Aorta (tissue), 5 donors: ENCODE measurements at places on chromosomes 6 and 20. TPM values are rescaled to one million over a fixed set of nuclear protein-coding genes. Genes with fewer than 3 reads are reported as not detected.

The PDE10A gene
- 8.7 TPM for total RNA-seq

The ZDHHC14 gene
- 17.8 TPM for total RNA-seq

The PDYN gene
- not detected for total RNA-seq

The EPPIN gene
- not detected for total RNA-seq

The NKX2-4 gene
- not detected for total RNA-seq

DNA sequence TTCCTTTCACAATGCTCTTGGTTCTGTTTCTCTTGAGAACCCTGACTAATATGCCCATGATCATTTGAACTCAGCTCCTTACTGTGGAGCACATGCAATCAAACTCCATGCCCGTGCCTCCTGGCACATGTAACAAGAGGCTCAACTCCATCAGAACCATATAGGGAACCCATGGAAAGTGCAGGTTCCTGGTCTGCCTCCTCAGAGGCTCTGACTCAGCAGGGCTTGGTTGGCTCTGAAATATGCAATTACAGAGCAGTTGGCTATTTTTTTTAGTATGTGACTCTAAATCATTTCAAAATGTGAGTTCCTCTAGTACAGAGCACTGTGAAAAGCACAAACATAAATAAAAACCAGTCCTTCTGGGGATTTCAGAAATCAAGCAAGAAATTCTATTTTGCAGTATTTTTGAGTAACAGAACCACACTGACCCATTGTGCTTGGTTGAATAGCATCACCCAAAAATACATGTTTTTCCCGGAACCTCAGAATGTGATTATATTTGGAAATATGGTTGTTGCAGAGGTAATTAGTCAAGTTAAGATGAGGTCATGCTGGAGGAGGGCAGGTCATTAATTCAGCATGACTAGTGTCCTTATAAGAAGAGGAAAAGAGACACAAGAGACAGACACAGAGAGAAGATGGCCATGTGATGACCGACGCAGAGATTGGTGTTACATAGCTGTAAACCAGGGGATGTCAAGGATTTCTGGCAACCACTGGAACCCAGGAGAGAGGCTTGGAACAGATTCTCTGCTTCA, 13.2 kb upstream of the MAP3K4 start:
- DNase-seq = no peak

DNA sequence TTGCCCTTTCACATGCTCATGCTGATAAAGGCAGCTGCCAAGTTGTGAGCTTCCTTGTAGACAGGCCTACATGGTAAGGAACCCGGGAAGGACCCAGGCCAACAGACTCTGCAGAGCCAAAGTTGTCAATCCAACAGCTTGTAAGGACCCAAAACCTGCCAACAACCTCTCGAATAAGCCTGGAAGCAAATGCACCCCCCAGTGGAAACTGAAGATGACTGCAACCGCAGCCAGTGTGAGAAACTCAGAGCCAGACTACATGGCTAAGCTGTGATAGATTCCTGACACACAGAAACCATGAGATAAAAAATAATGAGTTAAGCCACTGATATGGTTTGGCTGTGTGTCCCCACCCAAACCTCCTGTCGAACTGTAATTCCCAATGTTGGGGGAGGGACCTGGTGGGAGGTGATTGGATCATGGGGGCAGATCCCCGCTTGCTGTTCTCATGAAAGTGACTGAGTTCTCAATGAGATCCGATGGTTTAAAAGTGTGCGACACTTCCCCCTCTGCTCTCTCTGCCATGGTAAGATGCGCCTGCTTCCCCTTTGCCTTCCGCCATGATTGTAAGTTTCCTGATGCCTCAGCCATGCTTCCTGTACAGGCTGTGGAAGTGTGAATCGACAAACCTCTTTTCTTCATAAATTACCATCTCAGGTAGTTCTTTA, 18.8 kb upstream of the CLPSL2 start:
- no peak for DNase-seq

GRCh38 chr6:165799391-165800153, 136.5 kb upstream of the PDE10A start:
- DNase-seq = no peak

DNA sequence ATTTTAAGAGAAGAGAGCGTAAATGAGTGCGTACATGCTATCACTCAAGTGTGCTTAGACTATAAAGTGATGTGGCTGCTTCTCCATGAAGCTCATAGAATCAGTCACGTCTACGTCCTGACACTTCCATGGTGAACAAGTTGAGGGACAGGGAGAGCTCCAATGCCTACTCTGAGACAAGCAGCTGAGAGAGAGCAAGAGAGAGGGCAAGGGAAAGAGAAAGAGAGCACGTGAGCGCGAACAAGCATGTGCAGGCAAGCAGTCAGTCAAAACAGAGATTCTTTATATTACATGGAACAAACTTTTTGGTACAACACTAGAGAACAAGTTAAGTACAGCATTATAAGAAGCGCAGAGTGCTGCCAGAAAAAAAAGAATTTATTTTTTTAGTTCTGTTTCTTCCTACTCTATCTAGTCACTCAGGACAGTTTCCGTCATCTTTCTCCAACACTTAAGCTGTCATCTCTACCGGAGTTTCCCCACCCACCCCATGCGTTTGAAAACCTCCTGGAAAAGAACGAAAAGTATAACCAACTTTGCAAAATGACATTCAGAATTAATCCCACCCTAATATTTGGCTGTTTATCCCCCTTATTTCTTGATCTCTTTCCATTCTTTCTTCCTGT, 61.8 kb downstream of the EPB41L2 start:
- DNase-seq = no peak

DNA sequence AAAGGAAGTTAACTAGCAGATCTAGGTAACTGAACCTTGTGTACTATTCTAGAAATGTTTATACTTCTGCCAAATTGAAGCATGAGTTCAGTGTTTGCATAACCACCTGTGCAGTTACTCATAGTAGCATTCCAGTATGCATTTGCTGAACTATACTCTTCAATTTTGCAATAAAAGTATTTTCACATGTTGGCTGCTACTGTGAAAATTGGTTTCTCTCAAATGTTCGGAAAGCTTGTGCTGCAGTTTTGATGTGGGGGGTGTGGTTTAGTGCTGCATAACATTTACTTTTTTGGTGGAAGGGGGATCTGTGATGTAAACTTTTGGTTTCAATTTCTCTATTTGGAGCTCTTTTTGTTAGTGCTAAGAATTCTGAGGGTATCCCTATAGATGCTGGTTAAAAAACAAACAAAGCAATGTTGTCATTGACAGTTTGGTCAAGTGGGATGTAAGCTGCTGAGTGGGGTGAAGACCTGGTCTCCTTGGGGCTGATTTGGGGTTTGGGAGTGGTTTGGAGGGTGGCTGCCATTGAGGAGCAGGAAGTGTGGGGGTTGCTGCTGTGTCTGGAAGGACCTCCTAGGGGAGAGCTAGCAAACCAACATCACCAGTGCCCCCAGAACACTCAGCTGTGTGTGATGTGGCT, 87.8 kb downstream of the CARMIL1 start:
- no peak for DNase-seq
